ENCODE measurements at places on chromosomes 5 and 9. TPM values are rescaled to one million over a fixed set of nuclear protein-coding genes. Genes with fewer than 3 reads are reported as not detected.
A peak's percentile ranks its signal among the peaks of the same experiment; 100 is the strongest.

DNA sequence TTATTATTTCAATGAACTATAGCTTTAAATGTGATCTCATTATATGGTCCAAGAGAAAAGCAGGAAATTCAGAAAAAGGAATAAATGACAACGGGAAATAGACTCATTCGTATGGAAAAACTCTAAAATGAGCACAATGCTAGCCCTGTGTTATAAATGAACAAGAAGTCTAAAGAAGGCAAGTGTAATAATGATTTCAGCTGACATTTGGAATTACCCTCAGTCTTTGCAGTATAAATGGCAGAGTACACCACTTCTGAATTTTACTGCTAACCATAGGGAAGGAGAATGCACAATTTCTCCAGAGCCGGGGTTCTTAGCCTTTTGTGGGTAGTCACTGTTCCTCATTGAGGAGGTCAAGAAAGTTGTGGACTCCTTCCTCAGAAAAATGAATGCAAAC, 93.1 kb downstream of the ANKRD55 start:
- peak; percentile 67 for DNase-seq

- DNase-seq, result no peak
Measured at GRCh38 chr9:135212961-135213360, 125.5 kb downstream of the OLFM1 start.

GRCh38 chr5:51484326-51484725, 101.1 kb downstream of the ISL1 start:
- DNase-seq, result no peak

GRCh38 chr5:55415071-55415470, 107.3 kb downstream of the MTREX start:
- DNase-seq, result no peak

DNA sequence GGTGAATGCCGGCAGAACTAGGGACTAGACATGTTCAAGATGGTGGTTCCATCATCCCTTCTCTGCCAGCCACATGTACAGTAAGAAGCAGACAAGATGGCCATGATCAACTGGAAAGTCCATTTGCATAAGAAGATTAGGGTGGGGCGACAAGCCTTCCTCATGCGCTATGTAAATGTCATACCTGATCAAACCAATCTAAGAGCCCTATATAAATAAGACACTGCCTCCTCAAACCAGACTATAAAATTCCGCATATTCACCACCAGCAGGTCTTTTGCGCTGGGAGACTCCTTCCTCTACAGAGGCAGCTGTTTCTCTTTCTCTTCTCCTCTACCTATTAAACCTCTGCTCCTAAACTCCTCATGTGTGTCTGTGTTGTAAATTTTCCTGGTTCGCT, 53.8 kb downstream of the TIMD4 start:
- DNase-seq, result no peak

- DNase-seq, result no peak
Measured at GRCh38 chr5:132100672-132101261, 27.2 kb downstream of the CSF2 start.

DNA sequence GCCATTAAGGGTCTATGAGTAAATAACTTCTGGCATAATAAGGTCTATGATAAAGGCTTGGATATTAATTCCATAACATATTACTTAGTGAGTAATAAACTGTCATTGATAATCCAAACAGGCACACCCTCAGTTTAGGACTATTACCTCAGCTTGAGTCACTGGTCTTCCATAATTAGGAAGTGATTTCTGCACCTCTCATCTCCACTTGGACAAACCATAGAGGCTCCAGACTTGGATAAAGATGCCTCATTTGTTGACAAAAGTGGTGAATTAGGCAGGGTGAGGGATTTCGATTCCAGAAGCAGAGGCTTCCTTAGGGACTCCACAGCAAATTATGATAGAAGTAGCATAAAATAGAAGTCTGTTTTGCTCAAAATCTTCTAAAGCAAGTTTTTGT, 127.5 kb upstream of the MTAP start:
- DNase-seq, result no peak

DNA sequence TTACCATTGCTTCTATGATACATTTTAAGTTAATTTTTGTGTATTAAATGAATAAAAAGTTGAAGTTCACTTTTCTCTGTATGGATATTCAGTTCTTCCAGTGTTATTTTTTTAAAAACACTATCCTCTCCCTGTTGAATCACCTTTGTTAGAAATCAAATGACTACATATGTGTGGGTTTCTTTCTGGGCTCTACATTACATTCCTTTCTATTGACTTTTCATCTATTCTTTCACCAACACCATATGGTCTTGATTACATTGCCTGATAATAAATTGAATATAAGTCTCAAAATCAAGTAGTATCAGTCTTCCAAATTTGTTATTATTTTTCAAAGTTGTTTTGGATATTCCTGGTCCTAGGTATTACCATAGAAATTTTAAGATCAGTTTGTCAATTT, 7.3 kb upstream of the RASEF start:
- DNase-seq, result no peak

- no peak for DNase-seq
Measured at GRCh38 chr5:54646356-54647101, 129.0 kb downstream of the SNX18 start.

DNA sequence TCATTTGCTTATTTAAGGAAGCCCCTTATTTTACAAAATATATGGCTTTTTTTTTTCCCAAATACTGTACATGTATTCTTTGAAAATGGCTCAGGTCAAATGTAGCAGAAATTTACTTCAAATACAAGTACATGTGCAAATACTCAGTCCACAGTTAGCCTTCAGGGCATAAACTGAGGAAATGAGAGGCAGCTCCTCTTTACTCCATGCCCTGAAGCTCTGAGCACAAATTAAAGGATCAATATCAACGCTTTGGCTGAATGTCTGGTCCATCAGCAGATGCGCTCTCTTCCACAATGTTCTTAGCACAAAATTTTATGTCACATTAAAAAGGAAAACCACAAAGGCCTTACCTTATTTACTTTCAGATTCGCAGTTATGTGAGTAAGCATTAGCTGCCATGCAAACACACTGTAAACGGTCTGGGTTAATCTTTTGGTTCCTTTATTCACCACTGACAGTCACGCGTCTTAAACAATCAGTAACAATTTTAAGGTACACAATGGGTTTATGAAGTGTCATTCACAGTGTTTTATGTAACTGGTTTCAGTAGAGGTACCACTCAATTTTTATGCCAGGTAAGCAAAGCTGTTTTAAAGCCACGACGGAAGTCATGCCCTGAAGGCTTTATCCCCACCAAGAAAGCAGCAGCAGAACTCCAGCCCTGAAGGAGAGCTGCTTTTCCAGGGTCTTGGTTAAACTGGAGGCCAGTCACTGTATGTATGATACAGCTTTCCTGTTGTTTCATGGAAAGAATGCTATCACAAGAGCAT, 103.4 kb downstream of the OTULIN start:
- no peak for DNase-seq

GRCh38 chr5:10579536-10580521, 16.0 kb downstream of the ANKRD33B start:
- no peak for DNase-seq

DNA sequence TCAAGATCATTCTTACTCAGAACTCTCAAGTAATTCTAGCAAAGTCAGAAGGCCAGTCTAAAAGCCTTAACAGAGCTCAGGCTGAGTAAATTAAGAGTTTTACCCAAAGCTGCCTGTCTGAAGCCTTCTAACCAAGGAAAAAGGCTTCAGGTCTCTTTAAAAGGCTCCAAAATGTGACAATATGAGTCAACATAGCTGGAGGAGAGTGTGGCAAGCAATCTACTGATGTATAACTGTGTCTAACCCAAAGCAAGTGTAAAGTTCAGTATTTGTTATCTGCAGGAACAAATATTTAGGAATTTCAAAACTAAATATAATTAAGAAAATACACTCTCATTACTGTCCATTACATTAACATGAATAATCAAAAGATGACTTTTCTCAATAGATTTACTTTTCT, 11.0 kb downstream of the ZBTB5 start:
- DNase-seq, result no peak

DNA sequence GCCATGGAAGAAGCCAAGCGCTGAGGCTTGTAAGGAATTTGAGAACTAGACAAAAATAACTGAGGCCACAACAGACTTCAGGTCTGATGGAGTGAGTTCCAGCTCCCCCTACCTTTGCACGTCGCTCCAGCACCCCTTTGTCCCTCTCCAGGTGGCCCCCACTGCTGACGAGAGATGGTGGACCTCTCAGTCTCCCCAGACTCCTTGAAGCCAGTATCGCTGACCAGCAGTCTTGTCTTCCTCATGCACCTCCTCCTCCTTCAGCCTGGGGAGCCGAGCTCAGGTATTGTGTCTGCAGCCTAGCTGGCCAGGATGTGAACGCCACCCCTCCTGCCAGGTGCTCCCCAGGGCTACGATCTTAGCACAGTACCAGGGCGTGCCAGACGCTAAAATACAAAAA, 5.2 kb downstream of the BTNL9 start:
- DNase-seq, result no peak

DNA sequence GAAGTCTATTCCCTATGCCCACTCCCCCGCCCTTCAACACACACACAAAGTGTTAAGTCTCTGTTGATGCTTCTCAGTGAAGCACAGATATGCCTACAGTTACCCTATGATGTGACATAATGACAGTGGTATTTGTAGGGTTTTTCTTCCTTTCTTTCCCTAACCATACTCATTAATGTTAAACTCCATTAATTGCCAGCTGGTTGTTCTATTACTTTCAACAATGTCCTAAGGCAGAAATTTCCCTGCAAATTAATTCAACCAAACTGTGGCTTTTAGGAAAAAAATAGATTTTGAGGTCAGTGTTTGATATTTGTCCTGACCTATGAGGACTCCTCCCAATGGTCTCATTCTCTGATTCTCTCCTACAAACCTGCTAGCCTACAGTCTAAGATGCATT, 38.2 kb upstream of the SLCO6A1 start:
- DNase-seq, result no peak

DNA sequence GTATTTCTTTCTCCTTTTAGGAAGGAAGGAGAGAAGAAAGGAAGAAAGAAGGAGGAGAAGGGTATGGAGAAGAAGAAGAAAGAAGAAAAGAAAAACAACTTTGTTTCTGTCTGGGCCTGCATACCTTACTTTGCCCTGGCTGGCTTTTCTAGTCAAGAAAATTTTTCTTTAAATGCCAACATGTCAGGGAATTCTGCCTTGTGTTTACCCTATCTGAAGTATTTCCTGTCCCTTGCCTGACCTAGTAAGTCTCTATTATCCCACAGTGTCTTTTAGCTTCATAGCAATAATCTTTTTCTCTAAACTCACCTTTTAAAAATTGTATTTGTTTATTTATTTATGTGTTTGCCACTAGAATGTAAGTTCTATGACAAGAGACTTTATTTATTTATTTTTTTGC, 1864.1 kb downstream of the EFNA5 start:
- DNase-seq, result no peak

- no peak for DNase-seq
Measured at GRCh38 chr9:33820231-33820745, 3.3 kb downstream of the UBE2R2 start.

DNA sequence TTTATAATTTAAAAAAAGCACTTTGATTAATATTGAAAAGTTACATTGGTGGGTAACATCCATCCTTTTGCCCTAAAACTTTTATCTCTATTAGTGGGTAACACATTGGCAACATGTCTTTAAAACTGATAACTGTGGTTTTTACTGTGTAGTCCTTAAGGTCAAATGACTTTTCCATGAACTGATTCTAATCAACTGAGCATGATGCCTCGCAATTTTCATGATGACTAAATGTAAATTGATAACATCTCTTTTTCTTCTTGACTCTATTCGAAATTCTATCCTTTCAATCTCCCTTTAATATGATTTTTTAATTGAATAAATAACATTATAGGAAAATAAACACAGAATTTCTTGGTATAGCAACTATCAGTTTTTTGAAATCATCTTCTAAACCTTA, 6.3 kb upstream of the IL5 start:
- no peak for DNase-seq

GRCh38 chr5:150393096-150393645, 19.5 kb downstream of the CD74 start:
- DNase-seq, result no peak

GRCh38 chr9:1271786-1272185, 221.6 kb downstream of the DMRT2 start:
- no peak for DNase-seq

DNA sequence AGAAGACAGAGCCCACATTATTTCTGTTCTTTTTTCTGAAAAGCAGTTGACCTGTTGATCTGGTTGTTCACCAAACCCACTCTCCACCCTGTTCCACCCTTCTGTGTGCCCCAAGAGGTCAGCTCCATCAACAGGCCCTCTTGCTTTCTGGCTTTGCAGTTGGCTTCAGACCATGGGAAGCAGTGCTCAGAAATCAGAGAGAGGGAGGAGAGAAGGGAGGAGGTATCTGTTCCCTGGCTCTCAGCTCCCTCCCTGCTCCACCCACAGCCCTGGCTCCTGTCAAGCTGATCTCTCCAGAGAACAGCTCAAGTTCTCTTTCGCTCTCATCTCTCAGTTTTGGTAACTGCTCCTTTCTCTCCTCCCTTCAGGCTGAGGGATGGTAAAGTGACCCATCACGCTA, 144.2 kb upstream of the RAI14 start:
- no peak for DNase-seq

DNA sequence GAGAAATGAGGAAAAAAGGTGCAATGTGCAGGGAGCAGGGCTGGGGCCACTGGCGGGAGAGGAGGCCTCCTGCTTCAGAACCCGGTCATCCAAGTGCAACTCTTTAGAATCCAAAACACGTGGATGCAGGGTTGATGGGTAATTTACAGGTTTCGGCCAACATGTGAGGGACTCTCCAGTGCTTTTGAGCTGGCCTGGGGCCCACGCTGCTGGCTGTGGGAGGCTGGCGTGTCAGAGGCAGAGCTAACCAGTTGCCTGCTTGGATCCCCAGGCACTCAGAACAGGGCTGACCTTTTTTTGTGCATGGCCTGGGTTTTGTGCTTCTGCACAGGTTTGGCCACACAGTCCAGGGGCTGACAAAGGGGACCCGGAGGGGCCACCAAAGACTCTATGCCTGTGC, 61.6 kb downstream of the GADD45G start:
- no peak for DNase-seq

- no peak for DNase-seq
Measured at GRCh38 chr5:132245593-132245992, 11.9 kb upstream of the PDLIM4 start.

- DNase-seq, result peak; percentile 83
Measured at GRCh38 chr5:107389130-107389774, 281.5 kb downstream of the EFNA5 start.

GRCh38 chr9:121459513-121459912, 40.1 kb downstream of the GGTA1 start:
- DNase-seq, result no peak

- DNase-seq, result no peak
Measured at GRCh38 chr5:167822241-167822640, 469.2 kb upstream of the WWC1 start.

GRCh38 chr9:121274851-121275250, 6.9 kb downstream of the GSN start:
- DNase-seq, result no peak

Gene STX17
- 14.0 TPM for total RNA-seq

Gene BTNL3
- total RNA-seq, result not detected

Gene EQTN
- total RNA-seq, result not detected

Gene LAMC3
- total RNA-seq, result 0.12 TPM

Gene POU5F2
- total RNA-seq, result 2.7 TPM

Gene DMRT3
- total RNA-seq, result 0.47 TPM

Gene OMD
- total RNA-seq, result not detected

Gene CARD19
- total RNA-seq, result 97.3 TPM

Gene DDX4
- total RNA-seq, result not detected

Gene OBP2B
- total RNA-seq, result not detected

Gene CNOT6
- 17.2 TPM for total RNA-seq

Gene OR1L1
- not detected for total RNA-seq
